ENCODE measurements at places on chromosomes 5 and 9. TPM values are rescaled to one million over a fixed set of nuclear protein-coding genes. Genes with fewer than 3 reads are reported as not detected.

Gene ARSK
- 5.5 TPM for total RNA-seq

Gene DMRT3
- total RNA-seq, result not detected

- DNase-seq, result no peak
Measured at GRCh38 chr9:134600836-134601638, 40.6 kb upstream of the COL5A1 start.

DNA sequence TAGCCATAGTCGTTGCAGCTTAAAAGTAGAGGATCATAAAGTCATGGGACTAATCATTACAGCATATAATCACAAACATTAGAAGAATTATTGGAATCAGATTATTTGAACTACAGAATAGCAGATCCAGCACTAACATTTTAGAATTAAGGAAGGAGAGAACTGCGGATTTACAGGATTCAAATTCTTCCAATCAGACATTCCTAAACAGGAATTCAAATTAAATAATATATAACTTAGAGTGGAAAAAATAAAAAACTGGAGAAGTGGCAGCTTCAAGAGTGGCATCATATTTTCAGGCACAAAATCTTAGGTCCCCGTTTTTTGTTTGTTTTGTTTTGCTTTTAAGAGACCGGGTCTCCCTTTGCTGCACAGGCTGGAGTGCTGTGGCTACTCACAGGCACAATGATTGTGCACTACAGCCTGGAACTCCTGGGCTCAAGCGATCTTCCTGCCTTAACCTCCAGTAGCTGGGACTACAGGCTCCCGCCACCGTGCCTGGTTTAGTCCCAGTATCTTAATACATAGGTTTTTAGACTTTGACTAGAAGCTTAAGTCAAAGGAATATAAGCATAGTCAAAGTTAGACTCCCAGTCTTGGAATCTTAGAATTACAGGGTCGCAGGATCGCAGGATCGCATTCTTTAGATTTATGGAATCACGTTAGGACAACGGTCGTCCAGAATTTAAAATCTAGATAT is 2.1 kb upstream of the FOXE1 start:
- DNase-seq, result no peak

DNA sequence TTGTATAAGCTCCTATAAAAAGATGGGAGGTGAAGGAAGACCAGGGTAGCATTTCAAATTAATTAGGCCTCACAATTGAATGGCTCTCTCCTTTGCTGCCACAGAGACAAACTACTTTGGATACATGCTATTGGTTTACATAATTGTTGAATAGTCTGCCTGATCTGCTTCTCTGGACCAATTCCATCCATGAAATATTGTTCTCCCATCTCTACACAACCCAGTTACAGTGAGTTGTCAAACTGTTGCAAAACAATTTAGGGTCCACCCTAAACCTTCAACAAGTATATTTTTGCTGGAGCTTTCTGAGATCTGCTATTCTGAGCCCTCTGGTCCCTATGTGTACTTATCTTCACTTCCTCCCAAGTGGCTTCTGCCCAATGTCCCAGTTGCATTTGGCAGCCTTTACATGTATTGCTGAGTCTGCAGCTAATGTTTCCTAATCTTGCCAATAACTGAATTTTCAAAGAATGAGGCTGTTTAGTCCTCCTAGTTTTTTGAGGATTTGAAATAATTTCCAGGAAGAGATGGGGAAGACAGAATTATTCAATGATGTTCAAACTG is 38.9 kb downstream of the AGTPBP1 start:
- no peak for DNase-seq
